A172 (cell line): ENCODE measurements at places on chromosomes 6 and 20.
A peak's percentile ranks its signal among the peaks of the same experiment; 100 is the strongest.

DNA sequence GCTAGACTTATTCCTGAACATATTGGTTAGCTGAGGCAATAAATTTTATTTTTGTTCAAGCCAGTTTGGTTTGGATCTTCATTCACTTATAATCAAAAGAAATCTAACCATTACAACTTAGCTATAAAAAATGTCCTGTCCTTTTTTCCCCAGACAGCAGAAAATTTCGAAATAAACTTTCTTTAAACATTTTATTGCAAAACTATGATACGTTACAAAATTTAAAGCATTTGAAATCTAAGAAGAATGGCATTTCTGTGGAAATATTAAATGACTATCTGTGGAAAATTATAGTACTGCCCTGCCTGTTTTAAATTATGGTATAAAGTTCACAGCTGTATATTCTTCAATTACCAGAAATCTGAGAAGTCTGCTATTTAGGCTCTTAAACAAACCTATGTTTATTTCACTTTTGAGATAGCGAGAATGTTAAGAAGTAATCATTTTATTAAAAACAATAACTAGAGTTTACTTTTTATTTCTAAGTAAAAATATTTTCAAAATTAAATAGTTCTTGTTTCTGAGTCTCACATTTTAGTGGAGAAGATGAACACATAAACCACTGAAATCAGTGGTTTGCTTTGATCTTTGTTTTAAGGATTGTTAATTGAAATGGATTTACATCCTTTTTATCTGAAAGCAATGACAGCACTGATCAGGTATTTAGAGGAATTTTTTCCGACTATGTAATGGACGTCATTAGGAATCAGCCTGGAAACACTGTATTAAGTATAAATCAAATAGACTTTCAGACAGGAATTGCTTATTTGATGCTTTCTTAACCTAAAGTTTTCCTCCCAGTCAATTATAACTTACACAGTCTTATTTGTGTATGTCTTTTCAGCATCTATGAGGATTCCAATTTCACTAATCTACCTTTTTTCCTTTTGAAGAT, 553.7 kb downstream of the COL12A1 start:
- no peak for DNase-seq

DNA sequence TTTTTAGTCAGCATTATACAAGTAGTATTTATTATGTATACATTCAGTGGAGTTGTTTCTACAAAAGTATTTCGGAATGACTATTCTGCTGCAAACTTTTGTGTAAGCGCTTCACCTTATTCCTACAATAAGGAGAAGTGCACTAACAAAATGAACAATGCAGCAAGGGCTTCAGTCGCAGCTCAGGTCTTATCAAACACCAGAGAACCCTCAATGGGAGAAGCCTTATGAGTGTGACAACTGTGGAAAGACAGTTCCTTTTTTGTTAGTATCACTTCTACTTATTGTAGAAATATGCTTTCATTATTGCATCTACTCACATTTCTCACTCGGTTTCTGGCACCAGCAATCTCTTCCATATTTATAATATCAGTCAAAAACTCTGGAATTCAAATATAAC, 18.8 kb downstream of the ZKSCAN3 start:
- no peak for DNase-seq

GRCh38 chr6:1043458-1043836, 268.5 kb upstream of the FOXQ1 start:
- DNase-seq, result no peak

DNA sequence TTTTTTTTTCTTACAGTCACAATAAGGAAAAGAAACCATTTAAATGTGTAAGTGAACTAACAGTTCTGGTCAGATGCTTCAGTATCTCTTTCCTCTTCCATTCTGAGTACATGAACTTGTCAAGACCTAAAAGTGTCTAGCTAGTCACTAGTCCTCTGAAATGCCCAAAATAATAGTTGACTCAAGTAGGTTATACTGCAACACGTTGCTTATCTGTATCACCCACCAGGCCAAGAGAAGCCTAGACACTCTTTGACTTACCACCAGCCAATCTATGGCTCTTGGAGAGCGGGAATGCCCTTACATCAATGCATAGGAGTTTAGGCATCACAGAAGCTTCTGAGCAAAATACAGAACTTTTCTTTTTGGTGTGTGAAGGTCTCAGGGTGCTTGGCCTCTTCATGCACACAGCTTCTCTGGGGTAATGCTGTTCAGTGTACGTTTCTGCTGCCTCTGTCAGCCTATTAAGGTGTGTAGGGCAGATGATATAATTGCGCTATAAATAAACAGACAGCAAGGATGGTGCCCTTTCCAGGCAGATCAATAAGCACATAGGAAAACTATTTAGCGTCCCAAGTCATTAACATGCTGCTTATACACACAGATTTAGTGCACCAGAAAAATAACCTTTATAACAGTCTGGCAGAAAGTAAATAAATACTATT, 7.8 kb upstream of the GFOD1 start:
- no peak for DNase-seq

GRCh38 chr20:31894980-31895675, 24.7 kb downstream of the TTLL9 start:
- DNase-seq, result peak; percentile 89

- DNase-seq, result no peak
These were observed 219.7 kb downstream of the FARS2 start for GRCh38 chr6:5481033-5481432.

GRCh38 chr6:8860671-8861070, 425.3 kb upstream of the SLC35B3 start:
- no peak for DNase-seq

- DNase-seq, result no peak
These were observed 29.8 kb downstream of the FAM83B start for GRCh38 chr6:54876365-54876764.
